Chondrocyte (in vitro differentiated cells): ENCODE measurements at places on chromosomes 5 and 9.

DNA sequence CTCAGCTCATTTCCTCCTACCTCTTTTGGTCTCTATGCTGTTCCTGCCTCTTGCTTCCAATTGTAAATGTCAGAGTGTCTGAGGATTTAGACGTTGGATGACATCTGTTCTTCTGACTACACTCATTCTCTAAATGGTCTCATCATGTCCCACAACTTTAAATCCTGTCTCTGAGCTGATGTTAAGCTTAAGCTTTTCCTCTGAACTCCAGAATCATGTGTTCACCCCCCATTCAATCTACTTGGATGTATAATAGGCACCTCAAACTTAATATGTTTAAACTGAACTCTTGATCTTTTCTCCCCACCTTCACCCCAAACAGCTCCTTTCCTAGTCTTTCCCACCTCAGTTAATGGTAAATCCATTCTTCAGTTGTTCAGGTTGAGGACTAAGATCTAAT, 433.6 kb downstream of the CSNK1G3 start:
- no peak for DNase-seq

- no peak for DNase-seq
Observed at GRCh38 chr5:141695627-141696215, 13.7 kb upstream of the ARAP3 start.

DNA sequence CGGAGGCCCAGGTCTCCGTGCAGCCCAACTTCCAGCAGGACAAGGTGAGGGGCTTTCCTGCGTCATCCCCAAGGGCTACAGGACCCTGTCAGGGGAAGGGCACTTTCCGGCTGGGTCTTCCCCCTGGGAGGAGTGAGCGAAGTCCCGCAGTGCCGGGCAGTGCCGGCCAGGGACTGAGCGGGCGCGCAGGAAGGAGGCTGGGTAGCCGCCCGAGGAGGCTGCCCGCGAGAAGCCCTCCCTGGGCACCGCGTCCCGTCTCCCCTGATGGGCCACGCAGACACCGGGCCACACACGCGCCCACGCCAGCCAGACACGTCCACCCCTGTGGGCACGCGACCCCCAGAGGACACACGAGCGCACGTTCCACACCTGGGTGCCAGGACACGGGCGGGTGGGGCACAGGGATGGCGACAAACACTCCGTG, 357 bp downstream of the PTGDS start:
- no peak for DNase-seq

GRCh38 chr5:17378346-17378997, 119.6 kb upstream of the TAF11L2 start:
- DNase-seq, result no peak

- no peak for DNase-seq
Observed at GRCh38 chr5:9351546-9351945, 194.3 kb downstream of the SEMA5A start.

- DNase-seq, result no peak
Observed at GRCh38 chr5:42828671-42829070, 17.0 kb upstream of the SELENOP start.

DNA sequence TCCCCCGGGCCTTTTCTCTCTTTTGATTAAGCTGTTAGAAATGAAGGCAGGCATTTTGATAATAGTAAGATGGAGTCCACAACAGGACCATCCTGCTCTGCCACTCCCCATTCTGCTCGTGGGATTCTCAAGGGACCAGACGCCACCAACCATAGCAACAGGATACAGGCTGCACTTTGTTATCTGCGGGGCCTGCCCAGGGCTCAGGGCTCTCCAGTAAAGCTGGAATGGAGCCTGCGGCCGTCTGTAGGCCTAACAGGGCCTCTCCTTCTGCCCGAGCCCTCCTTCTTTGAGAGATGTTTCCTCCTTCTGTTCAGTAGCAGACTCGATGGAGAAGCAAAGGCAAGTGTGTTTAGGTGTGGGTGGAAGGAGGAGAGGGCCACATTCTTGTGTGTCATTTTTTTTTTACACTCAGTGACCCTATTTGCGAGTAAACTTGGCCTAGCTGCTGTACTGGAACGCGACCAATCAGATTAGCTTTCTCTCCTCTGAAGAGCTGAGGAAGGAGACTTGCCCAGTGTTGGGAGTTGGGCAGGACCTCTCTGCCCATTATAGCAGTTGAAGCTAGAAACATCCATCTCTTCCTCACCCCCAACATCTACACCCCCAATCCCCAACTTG, 8.9 kb upstream of the EPB41L4B start:
- no peak for DNase-seq

DNA sequence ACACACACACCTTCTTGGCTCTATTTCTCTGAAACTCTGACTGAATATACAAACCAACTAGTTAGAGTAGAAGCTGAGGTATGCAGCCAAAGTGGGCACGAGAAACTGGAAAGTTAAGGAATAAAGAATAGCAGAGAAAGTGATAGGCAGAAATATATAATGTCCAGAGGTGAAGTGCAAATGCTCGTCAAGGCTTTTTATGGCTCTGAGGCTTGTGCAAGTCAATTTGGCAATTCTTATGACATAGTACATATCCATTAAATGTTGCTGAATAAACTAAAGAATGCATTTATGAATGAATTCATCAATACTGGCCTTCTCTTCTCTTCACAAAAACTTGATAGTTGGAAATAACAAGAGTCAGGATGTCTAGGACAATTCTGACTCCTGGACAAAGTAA, 490.1 kb upstream of the DMAC1 start:
- no peak for DNase-seq

DNA sequence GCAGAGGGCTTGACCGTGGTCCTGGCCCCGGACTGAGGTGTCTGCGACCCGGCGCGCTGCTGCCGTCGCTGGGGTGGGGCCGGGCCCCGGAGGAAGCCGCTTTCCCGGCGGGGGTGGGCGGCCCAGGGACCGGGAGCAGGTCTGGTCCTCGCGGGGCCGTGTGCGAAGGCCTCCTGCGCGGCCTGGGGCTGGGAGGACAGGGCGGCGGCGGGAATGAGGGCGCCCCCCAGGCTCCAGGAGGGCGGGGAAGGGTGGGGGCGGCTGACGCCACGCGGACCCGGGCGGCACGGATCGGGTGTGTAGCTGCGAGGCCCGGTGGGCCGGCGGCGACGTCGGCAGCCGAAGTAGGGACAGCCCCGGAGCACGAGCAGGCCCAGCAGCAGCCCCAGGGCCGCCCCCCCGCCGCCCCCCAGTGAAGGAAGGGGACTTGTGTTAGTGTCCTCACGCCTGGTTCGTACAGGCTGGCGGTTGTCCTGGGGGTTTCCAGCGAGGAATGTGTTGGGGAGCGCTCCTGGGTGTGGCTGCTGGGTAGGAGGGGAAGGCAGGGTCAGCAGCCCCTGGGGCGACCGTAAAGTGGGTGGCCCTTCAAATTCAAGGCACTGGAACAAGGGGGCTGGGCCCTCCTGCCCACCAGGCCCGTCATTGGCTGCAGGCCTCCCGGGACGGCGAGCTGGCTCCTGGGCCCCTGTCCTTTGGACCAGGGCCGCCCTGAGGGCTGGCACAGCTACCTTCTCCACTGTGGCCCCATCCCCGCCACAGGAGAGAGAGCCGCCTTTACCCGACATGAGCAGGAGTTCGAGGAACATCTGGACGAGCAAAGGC, 597 bp upstream of the TMEM250 start:
- DNase-seq, result no peak

- no peak for DNase-seq
Observed at GRCh38 chr5:129079496-129079895, 15.1 kb upstream of the ISOC1 start.

GRCh38 chr5:133930061-133930812, 38.2 kb downstream of the C5orf15 start:
- no peak for DNase-seq

GRCh38 chr9:133130685-133131244, 9.7 kb upstream of the RALGDS start:
- no peak for DNase-seq

GRCh38 chr5:75623846-75624245, 12.6 kb downstream of the ANKDD1B start:
- DNase-seq, result no peak
